ENCODE measurements at places on chromosomes 2 and 18. TPM values are rescaled to one million over a fixed set of nuclear protein-coding genes. Genes with fewer than 3 reads are reported as not detected.

The ABCG5 gene
- not detected for total RNA-seq

DNA sequence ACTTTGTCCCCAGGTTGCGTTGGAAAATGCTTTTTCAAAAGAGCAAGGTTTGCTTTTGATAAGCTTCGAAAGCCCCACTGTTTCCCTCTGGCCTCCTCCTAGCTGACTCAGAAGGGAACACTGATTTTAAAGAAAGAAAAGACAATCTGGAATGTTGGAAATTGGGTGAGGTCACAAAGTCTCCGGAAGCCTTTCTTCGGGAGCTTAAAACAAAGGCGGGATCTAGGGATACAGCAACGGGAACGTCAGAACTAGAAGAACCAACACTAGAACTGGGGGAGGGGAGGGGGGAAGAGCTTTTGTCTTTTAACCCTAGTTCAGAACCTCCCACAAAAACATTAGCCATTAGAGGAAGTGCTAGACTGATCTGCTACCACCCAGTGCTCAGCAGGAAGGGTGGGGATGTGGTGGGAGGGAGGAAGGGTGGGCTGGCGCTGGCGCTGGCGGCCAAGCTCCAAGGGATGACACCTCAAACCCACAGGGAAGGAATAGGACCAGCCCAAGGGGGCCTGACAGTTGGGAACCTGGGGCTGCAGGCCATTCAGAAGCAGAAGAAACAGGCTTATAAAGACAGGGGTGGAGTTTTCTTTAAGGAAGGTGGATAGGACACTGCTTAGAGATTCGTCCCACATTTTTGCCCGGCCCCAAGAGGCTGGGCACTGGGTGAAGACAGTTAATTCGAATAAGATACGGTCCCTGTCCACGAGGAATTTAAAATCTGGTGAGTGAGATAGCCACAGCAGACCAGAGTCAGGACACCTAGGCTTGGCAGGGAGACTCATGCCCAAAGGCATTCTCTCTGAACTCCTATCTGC, 1.7 kb downstream of the TMSB10 start:
- DNase-seq: peak; percentile 22

DNA sequence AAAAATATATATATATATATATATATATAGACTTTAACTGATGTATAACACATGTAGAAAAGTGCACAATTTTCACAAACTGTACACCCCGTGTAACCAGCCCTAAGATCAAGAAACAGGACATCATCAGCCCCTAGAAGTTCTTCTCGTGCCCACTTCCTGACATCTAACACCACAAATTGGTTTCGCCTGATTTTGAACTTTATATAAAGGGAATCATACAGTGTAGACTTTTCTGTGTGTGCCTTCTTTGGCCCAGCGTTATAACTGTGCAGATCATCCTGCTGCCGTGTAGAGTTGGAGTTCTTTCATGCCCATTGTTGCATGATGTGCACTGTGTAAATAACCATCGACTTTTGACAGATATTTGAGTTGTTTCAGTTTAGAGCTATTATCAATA, 41.0 kb downstream of the SMAD7 start:
- no peak for DNase-seq

GRCh38 chr18:11268741-11269233, 119.4 kb upstream of the PIEZO2 start:
- no peak for DNase-seq

DNA sequence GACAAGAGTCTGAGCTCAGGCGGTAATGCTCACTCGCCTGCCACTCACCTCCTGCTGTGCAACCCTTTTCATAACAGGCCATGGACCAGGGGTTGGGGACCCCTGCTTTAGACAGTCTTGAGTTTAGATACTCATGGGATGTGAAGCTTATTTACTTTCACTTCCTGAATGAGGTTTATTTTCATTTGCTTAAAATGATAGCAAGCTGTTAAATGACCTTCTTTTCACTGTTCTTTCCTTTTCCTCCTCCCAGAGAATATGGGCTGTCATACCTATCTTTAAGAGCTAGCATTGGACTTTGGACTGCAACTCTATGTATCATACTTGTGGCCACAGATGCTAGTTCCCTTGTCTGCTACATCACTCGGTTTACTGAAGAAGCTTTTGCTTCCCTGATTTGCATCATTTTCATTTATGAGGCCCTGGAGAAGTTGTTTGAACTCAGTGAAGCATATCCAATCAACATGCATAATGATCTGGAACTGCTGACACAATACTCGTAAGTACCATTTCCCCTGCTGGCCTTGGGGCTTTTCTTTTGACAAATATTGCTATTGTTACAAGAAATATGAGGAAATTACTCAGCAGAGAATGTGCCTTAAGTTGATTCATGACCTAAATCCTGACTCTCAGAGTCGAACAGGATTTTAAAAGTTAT, 168.5 kb downstream of the DPP4 start:
- no peak for DNase-seq

DNA sequence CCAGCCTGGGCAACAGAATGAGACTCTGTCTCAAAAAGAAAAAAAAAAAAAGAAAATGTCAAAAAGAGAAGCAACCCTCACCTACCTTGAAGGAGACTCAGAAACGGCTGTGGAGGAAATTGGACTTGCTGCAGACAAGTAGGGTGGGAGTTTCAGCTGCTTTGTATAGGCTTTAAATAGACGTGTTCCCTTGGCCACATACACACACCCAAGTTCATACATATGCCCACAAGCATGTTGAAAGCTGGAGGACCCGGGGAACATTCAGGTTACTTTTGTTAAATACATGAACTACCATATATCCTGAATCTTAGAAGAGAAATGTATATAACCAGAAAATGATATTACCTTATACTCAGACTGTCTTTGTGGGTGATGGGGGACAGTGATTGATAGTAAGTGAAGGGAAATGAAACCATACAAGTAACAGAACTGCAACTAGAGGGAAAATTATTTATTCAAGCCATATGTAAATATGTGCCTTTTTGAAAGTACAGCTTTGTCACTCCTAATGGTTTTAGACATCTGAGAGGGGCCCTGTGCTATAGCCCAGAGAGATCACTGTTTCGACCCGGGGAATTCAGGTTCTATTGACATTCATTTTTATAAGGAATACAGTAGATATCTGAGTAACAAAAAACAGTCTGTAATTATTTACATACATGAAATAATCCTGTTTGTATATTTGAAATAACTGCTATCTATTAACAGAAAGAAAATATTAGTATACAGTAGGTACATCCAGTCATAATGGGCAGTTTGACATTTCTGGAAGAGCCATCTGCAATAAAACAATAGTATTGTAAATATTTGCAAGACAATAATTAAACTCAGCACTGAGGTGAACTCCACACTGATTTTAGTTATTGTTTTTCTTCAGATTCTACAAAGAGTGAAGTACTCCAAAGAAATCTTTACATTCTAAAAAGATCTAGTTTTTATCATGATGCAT, 48.0 kb upstream of the TGIF1 start:
- DNase-seq: no peak

GRCh38 chr2:138712212-138712979, 67.8 kb downstream of the NXPH2 start:
- DNase-seq: no peak

DNA sequence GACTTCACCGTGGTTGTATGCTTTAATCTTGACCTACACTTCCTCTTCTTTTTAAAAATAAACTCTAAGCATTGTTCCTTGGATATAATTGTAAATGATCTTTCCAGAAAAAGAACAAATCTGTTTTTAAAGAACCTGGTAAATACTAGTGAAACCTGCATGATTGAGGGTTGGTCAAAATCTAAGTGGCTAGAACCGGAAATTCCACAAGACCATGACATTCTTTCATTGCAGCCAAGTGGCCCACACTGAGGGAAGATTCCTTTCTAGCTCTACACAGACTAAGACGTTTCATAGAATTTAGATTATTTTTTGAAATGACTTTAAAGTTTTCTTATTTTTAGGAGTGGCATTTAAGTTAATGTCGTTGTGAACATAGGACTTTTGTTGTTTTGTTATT, 356.7 kb downstream of the NYAP2 start:
- DNase-seq: no peak

- DNase-seq: no peak
Measured at GRCh38 chr2:64667535-64667934, 13.8 kb upstream of the SERTAD2 start.

DNA sequence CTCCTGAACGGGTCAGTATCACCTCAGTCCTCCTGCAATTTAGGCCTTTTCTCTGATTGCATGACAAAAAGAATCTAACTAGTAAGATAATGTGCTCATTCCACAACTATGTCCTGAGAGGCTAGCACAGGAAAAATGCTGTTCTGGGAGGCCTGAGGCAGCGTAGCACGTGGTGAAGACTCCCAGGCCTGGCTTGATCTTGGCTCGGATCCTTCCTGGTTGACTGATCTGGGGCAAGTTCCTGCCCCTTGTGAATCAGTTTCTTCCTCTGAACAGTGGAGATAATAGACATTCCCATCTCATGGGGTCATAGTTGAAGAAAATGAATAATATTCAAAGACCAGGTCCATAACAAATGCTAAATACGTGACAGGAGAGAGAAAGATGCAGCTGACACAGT, 12.3 kb downstream of the FBLN7 start:
- no peak for DNase-seq

DNA sequence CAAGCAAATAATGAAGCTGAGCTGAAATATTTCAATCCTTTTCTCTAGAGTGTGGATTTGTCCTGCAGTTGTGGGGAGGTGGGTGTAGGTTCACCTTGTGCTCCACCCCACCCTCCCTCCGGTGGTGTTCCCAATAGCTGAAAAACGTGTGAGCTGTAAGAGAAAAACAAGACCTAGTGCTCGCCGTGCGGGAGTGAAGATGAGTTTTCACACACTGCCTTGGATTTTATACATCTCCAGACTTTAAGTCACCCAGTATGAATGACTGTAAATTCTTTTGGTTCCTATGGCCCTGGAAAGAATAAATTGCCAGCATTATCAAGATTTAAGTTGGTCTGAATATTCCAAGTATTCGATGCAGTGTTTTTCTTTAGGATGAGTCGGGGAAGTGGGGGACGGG, 1.9 kb upstream of the SOX11 start:
- no peak for DNase-seq

The CXCR1 gene
- total RNA-seq: not detected

The ALPI gene
- total RNA-seq: not detected

DNA sequence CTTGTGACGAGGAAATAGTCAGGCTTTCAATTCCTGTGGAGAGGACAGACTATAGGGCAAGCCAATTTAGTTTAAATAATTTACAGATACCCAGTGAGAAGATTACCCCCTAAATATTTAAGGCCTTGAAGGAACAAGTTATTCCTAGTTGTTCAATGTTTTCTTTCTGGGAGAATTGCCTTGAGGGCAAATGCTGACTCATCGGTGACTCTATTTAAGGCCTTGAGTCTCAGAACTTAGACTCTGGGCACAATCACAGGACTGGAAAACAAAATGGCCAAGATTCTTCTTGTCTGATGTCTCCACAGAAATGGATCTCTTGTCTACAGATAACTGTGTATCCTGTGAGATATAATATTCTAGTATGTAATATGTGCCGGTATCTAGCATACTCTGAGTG, 467.1 kb downstream of the SUCLG1 start:
- peak; percentile 31 for DNase-seq

The CROCC2 gene
- total RNA-seq: not detected

GRCh38 chr2:134460583-134460998, 206.7 kb downstream of the MGAT5 start:
- peak; percentile 47 for DNase-seq

- DNase-seq: no peak
Measured at GRCh38 chr2:161676902-161677496, 52.8 kb downstream of the SLC4A10 start.

DNA sequence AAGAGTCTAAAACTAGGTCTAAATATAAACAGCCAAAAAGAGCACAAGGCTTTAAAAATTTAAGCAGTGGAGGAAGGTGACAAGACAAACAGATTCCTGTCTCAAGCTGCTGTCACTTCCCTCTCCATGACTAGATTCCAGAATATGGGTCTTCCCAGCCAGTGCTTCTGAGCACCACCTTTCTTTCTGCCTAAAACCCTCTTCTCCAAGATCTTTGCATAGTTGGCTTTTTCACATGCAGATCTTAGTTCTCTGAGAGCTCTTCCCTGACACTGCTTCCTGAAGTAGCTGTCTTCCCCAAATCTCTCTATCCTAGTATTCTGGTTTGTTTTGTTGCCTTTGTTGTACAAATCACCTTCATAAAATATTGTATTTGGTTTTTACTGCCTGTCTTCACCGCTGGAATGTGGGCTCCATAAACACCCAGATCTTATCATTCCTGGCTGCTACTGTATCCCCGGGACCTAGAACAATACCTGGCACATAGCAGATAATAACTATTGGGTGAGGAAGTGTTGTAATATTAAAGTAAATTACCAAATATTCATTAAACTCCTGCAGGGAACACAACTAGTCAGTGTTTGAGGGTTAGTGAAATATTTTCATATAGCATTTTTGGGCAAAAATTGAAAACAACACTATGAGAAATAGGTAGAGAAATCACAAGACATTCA, 150.2 kb downstream of the CCDC85A start:
- no peak for DNase-seq

The SLC4A5 gene
- total RNA-seq: not detected

The NHEJ1 gene
- 9.7 TPM for total RNA-seq

DNA sequence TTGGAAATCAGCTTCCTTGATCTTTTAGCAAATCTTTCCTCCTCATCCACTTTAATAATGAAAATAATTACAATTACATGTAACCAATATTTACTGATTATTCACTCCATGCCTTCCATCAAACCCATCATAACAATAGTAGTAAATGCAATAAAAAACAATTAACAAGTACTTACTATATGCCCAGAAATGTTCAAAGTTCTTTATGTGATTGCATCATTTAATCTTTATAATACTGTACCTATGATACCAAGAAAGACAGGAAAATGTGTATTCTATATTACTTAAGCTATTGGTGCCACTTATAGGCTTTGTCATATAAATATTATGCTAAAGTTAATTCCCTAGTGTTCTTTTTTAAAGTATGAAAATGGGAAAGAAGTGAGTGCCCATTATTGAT, 210.2 kb upstream of the PKDCC start:
- no peak for DNase-seq

DNA sequence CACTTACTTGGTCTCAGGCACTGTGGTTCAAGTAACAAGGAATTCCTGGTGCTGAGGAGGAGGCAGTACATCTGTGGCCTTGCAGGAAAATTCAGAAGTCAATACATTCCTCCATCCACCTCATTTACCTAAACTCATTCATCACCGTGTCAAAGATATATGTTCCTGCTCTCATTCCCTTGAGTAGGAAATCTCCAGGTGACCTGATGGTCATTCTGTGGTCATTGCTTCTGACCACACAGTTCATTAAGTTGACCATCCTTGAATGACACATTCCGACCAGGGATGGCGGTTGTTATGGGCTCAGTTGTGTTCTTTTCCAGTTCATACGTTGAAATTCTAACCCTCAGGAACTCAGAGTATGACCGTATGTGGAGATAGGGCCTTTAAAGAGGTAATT, 2.1 kb upstream of the STK17B start:
- no peak for DNase-seq

The ASB18 gene
- not detected for total RNA-seq

The DSG4 gene
- total RNA-seq: not detected

- DNase-seq: no peak
Measured at GRCh38 chr2:158101384-158101926, at the start of gene UPP2. Gene UPP2 (plus strand): TSS chr2:158101876. CDS start chr2:158102064, 188 bp downstream.

- DNase-seq: no peak
Measured at GRCh38 chr18:63192885-63193349, 126.7 kb downstream of the BCL2 start.

GRCh38 chr18:712401-713134, at the start of gene ENOSF1:
Gene ENOSF1 (minus strand): TSS chr18:712630. CDS start chr18:712587, 43 bp downstream.
- peak; percentile 95 for DNase-seq

GRCh38 chr2:220708366-220708765, 863.7 kb downstream of the EPHA4 start:
- no peak for DNase-seq

All from K562 (cell line).